ENCODE measurements at places on chromosomes 16 and 17.

DNA sequence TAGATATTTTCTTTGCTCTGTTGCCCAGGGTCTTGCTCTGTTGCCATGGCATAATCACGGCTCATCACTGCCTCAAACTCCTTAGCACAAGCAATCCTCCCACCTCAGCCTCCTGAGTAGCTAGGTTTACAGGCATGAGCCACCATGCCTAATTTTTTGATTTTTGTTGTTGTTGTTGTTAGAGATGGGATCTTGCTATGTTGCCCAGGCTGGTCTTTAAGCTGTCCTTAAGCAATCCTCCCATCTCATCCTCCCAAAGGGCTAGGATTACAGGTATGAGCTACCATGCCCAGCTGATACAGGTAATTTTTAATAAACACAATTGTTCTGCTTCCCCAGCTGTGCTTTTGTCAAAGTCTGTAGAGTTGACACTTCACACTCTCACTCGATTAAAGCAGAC lies 159.3 kb downstream of the PARN start:
- DNase-seq: no peak

GRCh38 chr17:31486351-31487062 lies 95.0 kb downstream of the RAB11FIP4 start:
- DNase-seq: no peak

DNA sequence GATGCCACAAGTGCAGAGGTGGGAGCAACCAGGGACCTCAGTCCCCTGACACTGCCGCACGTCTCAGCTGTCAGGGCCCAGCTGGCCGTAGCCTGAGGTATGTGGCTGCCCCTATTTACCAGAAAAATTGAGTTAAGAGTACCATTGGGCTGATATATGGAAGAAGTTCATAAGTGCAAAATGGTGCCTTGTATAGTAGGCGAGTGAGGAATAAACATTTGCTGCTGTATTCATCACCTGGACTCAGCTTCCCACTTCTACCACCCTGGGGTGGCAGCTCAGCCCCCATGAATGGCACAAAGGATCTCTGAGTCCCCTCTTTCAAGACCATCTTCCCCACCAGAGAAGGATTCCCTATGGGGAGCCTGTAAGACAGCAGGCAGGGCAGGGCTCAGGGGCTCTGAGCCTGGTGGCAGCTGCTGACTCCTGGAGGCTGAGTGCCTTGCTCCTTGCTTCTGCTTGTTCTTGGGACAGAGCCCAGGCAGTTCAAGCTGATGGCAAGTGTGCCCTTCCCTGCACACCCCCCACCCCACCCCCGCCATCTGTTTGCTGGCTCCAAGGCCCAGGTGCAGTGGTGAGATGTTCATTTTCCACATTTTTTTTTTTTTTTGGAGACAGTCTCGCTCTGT lies 29.0 kb downstream of the TRPV2 start:
- no peak for DNase-seq

DNA sequence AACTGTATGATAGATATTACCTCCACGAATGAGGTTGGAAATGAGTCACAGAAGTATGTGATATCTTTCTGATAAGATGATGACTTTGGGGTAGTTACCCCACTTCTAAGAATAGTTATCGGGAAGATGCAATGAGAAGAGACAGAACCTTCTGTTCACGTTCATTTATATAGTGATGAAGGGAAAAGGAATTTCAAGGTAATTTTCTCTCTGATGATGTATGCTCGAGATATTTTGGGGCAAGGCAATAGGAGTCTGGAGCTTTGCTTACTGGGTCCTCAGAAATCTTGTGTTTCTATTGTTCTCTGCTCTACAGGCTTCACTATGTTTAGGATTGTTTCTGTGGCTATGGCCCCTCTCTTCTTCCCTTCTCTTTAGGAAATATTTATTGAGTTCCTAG lies 1389.6 kb downstream of the CDH8 start:
- DNase-seq: no peak

DNA sequence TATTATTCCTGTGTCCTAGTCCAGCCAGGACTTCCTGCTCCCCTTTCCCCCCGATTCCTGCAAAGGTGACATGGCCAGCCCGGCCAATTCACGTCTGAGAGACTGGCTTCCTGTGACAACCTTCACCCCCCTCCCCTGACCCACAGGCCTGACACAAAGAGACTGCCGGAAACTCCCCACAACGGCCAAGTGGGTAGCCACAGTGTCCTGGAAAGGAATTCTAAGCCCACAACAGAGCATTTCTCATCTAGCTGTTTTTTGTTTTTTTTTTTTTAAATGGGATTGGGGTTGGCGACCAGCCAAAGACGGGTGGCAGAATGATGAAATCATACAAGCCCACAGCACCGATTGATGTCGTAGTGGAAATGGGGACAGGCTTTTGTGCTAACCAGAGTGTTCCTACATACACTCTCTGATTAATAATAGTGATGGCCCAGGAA lies 2.8 kb upstream of the XAF1 start:
- peak; percentile 64 for DNase-seq

- DNase-seq: no peak
These were observed 44.8 kb downstream of the WNT3 start for GRCh38 chr17:46773676-46774075.

GRCh38 chr16:20409398-20410120 lies at the start of gene ACSM5:
ACSM5 (plus strand) TSS chr16:20409534; CDS start chr16:20411485, 1,951 bp downstream.
- DNase-seq: no peak

DNA sequence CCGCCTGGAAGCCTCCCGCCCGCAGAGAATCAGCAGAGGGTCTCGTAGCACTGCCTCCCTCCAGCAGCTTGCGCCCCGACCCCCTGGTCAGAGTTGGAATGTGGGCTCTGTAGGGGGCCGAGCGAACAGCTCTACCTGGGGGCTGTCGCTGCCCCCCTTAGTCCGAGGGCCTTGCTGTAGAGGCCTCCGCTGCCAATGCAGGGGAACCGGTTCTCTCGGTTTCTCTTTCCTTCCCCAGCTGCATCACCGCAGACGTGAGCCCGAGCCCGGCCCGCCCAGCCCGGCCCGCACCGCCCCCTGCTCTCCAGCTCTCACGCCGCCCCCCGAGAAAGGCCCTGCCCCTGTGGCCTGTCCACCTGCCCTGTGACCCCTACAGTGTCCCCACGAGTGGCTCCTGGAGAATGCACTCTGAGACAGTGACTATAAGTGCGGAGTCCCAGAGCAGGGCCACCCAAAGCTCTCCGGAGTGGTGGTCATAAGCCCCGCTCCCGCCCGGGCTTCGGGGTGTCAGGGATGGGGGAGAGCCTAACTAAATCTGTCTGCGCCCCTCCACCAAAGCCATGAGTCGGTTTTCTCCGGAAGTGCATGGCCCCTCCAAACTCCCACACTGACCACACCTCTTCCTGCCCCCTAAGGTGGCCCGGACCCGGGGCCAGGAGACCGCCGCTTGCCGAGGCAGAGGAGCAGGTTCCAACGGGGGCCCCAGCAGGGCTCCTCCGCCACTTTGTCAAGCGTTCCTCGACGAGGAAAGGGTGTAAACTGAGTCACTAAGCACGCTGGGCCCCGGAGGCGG lies 1.7 kb downstream of the ARHGAP27 start:
- DNase-seq: no peak

GRCh38 chr16:4231367-4231766 lies 10.5 kb downstream of the SRL start:
- no peak for DNase-seq

GRCh38 chr17:16319969-16320368 lies 33.3 kb downstream of the CENPV start:
- no peak for DNase-seq

DNA sequence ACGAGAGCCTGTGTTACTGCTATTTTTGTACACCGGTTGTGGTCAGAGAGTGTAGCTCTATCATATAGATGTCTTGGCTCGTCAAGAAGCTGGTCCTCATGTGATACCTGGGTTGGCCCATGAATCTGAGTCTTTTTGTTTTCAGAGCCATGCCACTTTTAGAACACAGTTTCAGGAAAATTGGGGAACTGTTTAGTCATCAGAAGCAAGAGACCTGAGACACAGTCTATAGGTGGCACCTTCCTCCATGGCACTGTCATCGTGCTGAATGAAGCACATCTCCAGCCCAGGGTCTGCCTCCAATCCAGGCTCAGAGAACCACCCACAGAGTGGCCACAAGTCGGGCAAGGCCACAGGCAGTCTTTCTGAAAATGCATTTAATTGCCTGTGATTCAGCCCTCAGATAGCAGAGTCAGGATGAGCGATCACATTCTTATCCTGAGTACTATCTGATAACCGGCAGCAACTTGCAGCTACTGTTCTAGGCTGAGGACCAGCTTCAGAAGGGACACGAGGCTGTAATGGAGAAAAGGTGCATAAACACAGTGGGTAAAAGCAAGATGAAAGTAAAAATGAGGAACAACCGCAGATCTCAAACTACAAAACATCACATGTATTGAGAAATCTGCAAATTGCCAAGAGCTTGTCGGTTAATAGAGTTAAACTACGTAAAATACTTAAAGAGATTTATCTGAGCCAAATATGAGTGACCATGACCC lies 14.2 kb upstream of the HAPSTR1 start:
- DNase-seq: no peak

DNA sequence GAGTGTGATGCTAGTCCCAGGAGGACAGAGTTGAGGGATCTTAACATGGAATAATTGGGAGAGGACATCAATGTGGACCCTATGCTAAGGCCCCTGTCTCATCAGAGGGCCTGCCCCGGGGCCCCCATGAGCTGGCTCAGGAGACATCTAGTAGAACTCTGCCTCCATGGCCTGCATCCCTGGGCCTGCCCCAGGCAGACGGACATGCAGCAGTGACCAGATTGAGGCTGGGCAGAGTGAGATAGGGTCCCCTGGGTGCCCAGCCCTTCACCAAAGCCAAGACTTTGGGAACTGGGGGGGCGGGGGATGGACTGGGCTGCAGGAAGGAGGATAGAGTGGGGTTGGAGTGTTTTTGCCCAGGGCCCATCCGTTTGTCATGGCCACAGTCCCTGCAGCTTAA lies 115.2 kb downstream of the CCDC182 start:
- no peak for DNase-seq

GRCh38 chr16:78128913-78129312 lies 29.5 kb downstream of the WWOX start:
- no peak for DNase-seq

DNA sequence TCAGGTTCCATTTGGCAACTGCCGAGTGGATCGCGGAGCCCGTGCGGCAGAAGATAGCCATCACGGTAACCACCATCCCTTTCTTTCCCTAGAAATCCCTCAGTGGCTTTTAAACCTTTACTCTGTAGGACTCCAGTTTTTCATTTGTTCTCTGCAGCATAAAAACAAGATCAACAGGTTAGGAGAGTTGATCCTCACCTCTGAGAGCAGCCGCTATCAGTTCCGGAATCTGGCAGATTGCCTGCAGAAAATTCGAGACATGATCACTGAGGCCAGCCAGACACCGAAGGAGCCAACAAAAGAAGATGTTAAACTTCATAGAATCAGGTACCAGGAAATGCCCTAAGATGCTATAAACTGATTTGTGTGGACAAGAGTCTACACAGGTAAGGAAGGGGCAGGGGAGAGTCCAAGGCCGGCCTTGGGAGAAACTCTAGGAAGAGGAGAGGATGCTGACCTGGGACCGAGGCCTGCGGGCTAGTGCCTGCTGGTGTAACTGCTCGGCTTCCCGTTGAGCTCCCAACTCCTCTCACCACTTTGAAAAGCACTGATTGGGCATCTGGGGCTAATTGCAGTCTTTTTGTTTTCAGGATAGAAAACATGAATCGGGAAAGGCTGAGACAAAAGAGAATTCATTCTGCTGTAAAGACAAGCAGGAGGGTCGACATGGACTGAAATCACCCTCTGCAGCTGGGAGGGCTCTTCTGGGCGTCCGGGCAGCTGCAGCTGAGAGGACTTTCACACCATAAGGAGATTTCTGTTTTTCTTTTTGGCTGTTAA lies 8.1 kb downstream of the MRPL58 start:
- no peak for DNase-seq

DNA sequence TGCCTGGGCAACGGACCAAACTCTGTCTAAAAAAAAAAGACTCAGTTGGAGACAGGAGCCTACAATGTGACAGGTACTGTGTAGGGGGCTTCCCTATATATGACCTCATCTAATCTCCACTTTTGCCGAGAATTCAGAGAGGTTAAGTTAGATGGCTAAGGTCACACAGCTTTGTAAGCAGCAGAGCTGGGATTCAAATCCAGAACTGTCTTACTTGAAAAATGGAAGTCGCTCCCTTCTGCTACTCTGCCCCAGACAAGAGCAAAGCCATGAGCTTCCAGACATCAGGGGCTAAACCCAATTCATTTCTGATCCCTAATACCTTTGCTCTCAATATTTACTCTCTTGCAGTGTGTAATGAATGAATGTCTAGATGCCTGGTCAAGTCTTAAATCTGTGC lies 41.5 kb upstream of the ABCC12 start:
- DNase-seq: no peak

GRCh38 chr17:28508211-28508724 lies 2.1 kb downstream of the FOXN1 start:
- no peak for DNase-seq

DNA sequence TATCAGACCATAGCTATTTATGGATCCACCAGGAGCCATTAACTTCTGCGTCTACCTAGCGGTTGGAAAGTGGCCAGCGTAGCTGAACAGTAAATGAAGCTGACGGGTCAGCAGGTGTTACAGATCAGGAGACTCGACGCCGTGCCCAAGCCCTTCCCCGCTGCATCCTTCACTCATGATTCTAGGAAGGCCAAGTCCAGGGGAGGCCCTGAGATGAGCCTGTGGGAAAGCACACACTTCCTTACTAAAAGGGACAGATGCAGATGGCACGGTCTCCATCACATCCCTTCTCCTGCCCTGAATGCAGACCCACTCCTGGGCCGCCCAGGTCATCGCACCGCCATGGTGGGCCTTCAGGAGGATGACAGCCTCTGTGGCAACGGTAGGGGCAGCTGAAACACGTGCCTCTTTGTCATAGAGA lies 67.7 kb upstream of the DNAH17 start:
- no peak for DNase-seq

- no peak for DNase-seq
These were observed 605.5 kb downstream of the RBFOX1 start for GRCh38 chr16:7938175-7938574.

DNA sequence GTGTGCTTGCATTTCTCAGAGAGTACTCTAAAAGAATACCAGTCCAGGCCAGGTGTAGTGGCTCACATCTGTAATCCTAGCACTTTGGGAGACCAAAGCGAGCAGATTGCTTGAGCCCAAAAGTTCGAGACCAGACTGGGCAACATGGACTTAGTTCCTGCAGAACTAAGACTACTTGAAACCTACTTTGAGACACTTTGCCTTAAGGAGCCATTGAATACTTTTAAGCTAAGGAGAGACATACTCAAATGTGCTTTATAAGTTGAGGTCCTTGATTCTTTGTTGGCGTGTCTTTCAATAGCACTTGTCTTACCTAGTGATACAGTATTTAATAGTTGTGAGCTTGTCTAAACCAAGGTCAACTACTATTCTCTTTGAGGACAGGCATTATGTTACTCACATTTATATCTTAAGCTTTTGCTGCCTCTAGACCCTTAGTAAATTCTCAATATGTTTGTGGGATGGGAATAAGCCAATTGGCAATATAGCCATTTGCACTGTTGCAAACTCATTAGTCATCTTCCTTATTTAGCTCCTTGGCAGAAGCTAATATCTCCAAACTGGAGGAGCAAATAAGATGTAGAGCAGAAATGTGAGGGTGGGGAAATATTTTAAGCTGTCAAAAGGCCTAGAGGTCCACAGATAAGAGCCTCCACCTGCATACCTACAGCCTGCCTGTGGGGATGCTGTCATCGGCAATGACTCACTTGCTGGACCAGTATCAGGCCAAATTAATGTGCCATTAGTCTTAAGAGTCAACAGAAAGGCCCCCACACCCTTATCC lies 16.3 kb downstream of the SCPEP1 start:
- DNase-seq: no peak

- DNase-seq: no peak
These were observed 5.4 kb downstream of the GFOD2 start for GRCh38 chr16:67713647-67714273.

- DNase-seq: peak; percentile 88
These were observed 1.3 kb downstream of the ZNF276 start for GRCh38 chr16:89722392-89723278.

Data from CD4-positive, alpha-beta T cell treated with Interleukin-15 for 4 hours (primary cell).